Globus pallidus (tissue), 1 donor: ENCODE measurements at places on chromosomes 4 and X.

DNA sequence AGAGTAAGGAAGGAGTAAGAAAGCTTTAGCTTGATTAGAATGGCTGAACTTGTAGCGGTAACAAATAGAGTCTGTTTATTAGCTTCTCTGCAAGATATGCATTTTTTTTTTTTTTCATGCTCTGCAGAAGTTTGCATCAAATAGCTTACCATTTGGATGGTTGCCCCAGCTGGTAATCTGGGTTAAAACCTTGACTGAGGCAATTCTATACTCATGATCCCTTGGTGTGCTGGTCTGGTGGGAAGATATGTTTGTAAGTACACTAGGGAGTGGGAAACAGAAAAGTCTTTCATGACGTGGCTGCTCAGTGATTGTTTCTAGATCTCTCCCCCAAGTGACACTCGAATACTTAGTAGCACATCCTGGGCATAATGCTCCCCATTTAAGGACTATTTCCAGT lies 32.1 kb downstream of the SEPTIN11 start:
- no peak for DNase-seq

GRCh38 chrX:789096-789495 lies 158.5 kb downstream of the SHOX start:
- DNase-seq: no peak

- peak; percentile 56 for DNase-seq
These were observed 108.4 kb downstream of the DOCK11 start for GRCh38 chrX:118603981-118604380.

GRCh38 chrX:69995362-69996112 lies 54.2 kb downstream of the AWAT2 start:
- no peak for DNase-seq

DNA sequence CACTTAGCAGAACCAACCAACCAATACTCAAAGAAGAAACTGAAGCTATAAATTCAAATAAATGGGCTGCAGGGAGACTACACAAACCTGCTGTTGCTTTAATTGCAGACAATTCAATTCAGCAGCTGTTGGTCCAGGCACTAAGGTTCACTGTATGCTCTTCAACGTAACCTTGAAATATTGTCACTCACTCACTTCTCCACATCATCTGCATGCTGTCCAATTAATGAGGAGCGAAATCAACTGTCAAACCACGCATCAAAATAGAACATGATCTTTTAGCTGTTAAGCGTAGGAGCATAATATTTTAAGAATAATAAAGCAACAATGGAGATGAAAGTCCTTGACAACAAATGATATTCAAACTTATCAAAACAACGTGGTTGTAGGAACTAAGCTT lies 17.0 kb downstream of the ENOX2 start:
- DNase-seq: no peak

DNA sequence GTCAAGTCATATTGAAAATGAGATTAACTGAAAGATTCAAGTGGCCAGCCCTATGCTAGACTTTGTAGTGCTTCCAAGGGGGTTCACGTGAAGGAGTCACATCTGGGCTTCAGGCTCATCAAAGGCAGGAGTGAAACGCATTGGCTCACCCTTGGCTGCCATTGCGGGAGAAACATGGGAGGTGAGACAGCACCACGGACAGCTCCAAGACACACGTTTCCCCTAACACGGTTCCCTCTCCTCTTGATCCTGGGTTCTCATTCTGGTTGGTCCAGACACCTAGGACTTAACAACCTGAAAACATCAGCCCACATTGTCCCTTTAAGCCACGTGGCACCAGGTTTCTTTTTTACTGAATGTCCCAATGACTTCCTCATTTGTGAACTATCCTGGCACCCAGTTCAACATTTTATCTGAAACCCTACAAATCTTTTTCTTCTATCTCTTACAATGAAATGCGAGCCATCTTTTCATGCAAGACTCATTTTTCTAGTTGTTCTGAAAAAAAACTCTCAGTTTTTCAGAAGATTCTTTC lies 279.0 kb upstream of the VCX3A start:
- DNase-seq: no peak

- DNase-seq: no peak
These were observed 17.7 kb downstream of the PCDH18 start for GRCh38 chr4:137514406-137515111.

DNA sequence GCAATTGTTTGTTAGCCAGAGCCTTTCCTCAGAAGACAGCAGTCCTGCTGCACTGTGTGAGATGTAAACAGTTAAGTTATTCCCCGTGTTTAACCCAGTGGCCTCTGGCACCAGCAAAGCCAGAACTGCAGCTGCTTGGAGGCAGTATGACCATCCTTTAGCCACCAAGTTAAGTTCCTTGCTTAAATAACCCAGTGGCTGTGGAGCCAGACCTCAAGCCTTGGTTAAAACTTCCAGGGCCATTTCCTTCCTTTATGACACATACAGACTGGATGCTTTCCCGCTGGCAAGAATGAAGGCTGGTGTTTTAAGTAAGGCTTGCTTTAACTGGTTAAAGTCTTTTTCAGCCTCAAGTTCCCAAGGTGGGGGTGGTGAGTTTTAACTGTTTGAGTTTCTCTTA lies 379.8 kb downstream of the DCAF12L2 start:
- no peak for DNase-seq

- DNase-seq: no peak
These were observed 313.9 kb downstream of the PABPC4L start for GRCh38 chr4:133887723-133888122.

DNA sequence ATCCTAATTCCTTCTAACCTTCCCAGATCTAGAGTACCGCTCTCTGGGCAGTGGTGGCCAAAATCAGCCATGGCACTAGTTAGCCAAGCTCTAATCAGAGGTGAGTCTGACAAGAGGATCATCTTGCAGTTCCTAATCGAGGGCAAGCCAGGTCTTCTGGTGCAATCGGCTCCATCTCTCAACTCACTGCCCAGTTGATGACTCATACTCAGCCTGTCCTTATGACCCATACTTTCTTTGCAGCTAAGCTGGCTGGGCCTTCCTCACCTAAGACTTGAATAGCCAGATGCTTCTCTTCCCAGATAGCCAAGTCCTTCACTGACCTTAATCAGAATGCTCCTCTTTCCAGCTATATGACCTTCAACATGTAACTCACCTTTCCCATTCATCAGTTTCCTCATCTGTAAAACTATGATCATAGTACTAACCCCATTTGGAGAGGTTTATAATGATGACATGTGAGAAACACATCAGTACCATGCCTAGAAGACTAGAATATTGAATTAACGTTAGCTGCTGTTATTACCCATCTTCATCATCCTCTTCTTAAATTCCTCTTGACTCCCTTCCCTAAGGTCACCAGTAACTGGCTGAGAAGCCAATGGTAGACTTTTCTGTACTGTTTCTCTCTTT lies 57.1 kb downstream of the RELL1 start:
- DNase-seq: no peak

GRCh38 chrX:1659664-1660461 lies 45.0 kb downstream of the ASMT start:
- no peak for DNase-seq

DNA sequence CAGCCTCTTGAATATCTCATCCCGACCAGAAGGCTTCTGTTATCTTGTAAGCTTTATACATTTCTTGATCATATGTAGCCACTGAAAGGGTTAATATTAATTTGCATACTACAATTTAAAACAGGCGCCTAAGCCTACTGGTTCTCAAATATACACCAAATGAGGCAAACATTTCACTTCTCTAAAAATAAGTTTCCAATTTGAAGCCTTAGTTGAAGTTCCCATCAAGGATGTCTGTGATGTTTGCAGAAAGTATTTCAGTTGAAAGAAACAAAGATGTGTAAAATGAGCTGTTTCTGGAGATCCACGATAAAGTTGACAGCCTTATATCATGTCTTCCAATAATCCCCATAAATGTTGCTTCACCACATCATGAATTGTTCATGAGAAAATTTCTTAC lies 70.6 kb downstream of the KIT start:
- DNase-seq: no peak
